Stimulated activated CD4-positive, alpha-beta T cell treated with anti-CD3 and anti-CD28 coated beads, Interleukin-4, amount 100 ng/mL, for 4 hours (primary cell): ENCODE measurements at places on chromosomes 7 and 10.

GRCh38 chr7:4799508-4800268 lies 24.3 kb downstream of the AP5Z1 start:
- no peak for DNase-seq

GRCh38 chr10:98328640-98329039 lies 60.6 kb upstream of the LOXL4 start:
- no peak for DNase-seq

- DNase-seq: no peak
Measured at GRCh38 chr7:37657816-37658215, 25.8 kb upstream of the GPR141 start.

- peak; percentile 18 for DNase-seq
Measured at GRCh38 chr10:74585231-74586087, 240.9 kb upstream of the KAT6B start.

DNA sequence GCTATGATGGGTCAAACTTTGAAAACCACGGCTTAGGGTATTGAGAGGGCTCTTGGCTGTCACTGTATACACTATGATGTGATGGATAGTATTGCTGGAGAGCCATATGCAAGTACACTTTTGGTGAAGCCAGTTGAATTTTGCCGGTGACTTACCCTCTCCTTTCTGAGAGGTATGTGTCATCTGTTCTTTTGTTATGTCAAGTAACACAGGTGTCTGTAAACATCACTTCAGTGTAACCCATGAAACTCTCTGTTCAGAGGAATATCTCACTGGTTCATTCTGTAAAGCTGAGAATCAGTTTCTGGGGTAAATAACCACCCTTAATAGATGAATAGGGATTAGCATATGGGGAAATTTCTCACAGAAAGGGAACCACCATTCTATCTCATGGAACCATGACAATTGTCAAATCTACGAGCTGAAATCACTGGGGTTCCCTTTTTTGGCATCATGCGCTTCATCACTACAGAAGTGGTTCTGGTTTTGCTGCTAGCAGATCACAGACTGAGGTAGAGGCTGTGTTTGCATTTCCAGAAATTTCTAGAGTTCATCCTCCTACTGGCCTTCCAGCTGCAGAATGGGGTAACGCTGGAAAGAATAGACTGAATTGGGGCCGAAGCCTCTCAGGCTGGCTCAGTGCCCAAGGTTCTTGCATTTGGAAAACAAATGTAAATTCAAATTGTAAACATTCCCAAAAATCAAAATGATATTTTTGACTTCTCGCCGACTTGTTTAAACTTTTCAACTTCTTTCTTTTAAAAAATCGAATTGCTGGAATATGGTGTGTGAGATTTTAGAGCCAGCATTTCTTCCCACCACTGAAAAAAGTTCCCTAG lies 83.3 kb upstream of the CREB5 start:
- no peak for DNase-seq

- DNase-seq: no peak
Measured at GRCh38 chr10:30285970-30286369, 63.1 kb downstream of the MTPAP start.

GRCh38 chr10:91339729-91340128 lies 70.4 kb upstream of the HECTD2 start:
- DNase-seq: no peak

GRCh38 chr7:28354601-28355402 lies 57.5 kb upstream of the CREB5 start:
- DNase-seq: no peak

DNA sequence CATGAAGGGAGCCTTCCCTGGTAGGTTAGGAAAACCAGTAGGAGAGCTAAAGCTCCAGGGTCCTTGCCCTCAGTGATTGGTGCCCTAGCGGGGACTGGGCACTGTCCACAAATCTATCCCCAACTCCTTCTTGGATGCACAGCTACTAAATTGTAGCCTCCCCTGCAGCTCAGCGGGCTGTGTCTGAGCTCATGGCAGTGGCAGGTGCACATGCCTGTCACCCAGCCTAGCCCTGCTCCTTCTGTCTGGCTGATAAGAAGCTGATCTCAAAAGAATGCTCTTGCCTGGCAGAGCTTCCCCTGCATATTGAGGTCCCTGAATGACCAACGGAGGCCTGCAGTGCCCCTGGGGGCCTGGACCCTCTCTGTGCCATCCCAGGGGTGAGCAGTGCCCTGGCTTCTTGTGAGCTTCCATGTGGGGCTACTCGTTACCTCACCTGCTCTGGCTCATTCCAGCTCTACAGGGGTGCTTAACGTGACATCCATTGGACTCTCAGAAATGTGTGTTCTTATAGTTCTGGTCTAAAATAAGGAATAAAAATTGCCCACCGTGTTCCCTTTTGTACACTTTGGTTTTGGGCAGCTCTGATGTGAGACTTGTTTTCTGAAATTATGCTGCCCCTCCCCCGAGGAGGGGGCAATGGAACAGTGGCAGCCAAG lies 59.8 kb upstream of the ANTXRL start:
- DNase-seq: no peak

DNA sequence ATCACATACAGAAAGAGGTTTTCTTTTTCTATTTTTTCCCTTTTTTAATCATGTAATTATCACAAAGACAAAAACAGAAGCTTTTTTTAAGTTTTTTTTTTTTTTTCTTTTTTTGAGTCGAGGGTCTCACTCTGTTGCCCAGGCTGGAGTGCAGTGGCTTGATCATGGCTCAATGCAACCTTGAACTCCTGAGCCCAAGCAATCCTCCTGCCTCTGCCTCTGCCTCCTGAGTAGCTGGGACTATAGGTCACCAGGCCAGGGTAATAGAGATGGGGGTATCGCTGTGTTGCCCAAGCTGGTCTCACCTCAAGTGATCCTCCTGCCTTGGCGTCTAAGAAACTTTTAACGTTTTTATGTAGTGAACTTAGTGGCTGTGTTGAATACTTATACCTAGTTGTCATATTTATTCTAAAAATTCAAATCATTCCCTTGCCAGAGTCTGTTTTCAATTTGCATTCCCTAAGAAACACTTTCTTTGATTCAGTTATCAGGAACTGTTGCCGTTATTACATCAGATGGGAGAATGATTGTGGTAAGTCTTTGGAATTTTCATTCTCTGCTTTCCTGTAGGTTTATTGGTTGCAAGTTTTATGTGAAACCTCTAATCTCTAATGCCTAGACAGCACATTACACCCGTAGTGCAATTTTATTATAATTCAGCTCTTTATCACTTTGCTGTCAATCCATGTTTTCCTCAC lies 1.3 kb downstream of the LSM8 start:
- no peak for DNase-seq

DNA sequence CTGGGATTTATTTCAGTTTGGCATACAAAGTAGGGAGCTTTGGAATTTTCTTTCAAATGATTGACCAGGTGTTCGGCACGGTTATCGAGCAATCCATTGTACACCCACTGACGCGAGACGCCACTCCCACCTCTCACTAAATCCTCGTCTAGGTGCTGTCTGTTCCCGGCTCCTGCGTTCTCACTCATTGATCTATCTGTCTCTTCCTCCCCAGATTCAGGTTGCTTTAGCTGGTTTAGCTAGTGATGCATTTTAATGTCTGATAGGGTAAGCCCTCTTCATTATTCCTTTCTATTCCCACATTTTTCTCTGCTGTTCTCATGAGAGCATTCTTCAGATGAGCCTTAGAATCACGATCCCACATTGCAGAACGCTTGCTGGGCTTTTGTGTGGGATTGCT lies 91.7 kb downstream of the ELFN1 start:
- no peak for DNase-seq

GRCh38 chr7:34034728-34035127 lies 129.4 kb downstream of the BMPER start:
- DNase-seq: no peak

- no peak for DNase-seq
Measured at GRCh38 chr10:90929179-90929578, 8.3 kb upstream of the ANKRD1 start.

DNA sequence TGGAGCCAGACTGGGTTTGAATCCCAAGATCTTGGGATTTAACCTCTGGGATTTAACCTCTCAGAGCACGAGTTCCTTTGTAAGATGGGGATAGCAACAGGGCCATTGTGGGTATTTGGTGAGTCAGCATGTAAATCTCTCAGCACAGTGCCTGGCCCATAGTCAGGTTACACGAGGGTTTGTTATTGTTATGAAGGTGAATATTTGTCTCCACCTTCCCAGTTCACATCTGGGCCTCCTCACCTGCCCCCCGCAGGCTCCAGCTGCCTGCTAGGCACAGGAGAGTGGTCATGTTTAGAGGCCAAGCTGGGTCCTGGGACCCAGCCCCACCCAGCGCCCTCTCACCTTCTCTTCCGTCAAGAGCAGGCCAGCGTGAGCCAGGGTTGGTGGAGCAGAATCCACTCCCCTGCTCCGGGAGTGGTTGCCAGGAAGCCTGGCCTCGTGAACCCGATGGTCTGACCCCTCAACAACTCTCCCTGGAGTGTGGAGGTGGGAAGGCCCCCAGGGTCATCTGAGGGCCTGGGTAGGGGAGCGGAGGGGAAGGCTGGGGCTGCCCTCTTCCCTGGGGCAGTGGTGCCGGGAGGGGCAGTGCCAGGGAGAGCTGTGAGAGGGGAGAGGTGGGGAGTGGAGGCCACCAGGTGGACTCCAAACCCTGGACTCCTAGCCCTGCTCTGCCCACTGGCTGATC lies 26.0 kb downstream of the FAM241B start:
- DNase-seq: no peak

GRCh38 chr7:34991938-34992840 lies 45.1 kb downstream of the DPY19L1 start:
- DNase-seq: peak; percentile 35

DNA sequence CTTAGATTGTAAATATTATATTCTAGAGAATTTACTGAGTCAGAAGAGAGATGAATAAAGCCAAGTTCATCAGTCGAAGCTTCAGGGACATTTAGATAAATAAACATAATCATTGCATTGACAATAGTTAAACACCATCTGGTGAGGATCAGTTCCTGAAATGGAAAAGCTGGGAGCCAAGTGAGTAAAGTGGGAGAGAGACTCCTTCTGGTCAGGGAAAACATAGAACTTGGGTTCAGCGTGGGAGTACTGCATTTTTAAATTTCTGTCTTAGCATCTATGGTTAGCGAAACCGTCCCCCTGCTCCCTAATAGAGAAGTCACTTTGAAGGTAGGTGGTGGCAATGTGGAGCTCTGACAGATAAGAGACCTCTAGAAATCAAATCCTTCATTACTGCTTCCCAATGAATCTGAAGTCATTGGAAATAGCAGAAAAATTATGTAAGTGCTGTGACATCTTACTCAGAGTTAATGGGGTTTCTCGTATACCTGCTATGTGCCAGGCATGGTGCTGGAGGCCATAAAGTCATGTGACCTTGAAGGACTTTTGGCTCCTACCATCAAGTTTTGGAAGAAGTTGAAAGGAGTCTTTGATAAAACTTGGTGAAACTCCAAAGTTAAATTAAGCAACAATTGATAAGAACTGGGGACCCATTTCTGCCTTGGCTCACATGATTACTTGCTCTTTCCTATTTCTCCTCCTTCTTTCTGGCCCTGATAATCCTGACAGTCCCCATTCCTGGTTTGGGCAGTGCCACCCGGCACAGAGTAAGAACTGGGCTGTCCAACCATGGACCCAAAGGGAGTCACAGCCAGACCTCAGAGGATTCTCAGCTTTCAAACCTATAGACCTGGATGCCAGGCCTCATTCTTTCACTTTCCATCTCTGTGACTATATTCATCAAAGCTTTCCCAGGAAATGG lies 211.2 kb downstream of the C7orf25 start:
- DNase-seq: no peak

DNA sequence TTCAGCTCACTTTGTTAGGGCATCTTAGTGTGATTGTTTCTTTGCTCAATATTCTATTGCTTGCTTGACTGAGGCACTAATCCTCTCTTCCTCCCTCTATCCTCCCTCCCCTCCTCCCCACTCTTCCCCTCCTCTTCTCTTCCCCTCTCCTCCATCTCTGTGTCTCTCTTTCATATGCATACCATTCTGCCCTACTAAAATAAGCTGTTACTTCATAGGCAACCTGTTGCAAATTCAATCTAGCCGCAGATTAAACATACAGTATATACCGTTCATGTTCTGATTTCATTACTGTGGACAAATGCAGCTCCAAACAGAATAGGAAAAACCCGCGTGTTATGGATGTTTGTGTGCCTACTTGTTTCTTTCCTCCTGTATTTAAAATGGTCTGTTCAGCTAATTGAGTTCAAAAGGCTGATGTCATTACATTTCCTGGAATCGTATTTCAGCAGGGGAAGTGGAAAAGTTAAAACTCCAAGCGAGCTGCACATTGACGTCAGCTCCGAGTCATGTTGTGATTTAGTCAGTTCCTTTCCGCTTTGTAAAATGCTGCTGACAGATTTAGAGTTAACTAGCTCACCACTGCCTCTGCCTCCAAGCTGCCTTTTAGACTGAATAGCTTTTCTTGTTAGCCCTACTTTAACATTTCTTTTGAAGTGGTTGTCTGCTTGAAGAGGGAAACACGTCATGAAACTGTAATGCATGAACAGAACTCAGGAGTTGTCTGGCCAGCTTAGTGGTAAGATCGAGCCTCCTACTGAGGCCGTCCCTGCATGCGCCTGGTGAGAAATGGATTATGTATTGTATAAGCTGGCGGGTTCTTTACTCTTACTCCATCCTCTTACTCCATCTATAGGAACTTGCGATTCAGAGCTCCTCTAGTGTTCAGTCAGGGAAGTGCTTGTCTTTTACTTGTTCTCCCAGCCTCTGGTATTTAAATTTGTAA lies 69.0 kb downstream of the CREM start:
- peak; percentile 40 for DNase-seq

GRCh38 chr7:115805458-115805857 lies 225.1 kb downstream of the TFEC start:
- no peak for DNase-seq

DNA sequence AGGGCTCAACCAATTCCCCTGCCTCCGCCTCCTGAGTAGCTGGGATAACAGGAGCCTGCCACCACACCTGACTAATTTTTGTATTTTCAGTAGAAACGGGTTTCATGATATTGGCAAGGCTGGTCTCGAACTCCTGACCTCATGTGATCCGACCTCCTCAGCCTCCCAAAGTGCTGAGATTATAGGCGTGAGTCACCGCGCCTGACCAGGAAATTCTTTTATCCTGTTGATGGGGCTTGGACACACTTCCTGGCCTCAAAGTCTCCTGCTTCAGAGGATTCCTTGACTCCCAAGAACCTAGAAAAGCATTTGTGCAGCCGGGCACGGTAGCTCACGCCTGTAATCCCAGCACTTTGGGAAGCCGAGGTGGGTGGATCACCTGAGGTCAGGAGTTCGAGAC lies 16.2 kb downstream of the ZNF425 start:
- DNase-seq: no peak

GRCh38 chr7:26500749-26501352 lies 209.2 kb downstream of the SNX10 start:
- no peak for DNase-seq

GRCh38 chr7:74388880-74389415 lies 64.8 kb upstream of the GTF2IRD1 start:
- DNase-seq: no peak

DNA sequence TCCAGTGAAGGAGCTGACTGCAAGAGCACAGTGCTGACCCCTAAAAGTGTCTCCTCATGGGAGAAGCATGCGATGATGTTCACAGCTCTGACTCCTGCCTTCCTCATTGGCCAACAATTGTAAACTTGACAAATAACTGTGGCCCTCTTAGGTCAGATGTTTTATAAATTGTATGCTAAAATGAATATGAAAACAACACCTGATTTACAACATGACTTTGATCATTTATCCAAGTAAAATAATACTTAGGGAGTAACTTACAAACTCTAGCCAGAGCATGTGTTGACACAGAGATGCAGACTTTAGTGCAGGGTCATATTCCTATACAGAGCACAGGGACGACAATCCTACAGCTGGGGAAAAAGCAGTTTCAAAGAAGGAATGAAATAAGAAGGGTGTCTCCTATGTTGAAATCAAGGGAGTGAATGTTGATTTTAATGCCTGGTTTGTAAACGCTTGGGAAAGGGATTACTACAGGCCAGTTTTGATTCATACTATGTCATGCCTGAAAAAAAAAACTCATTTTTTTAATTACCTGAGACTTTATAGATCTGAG lies 391.4 kb upstream of the AKR1E2 start:
- no peak for DNase-seq
